ENCODE measurements at places on chromosomes 6 and 20. TPM values are rescaled to one million over a fixed set of nuclear protein-coding genes. Genes with fewer than 3 reads are reported as not detected.

Gene NPBWR2
- total RNA-seq = not detected

Gene TXLNB
- total RNA-seq = 0.21 TPM

Gene RSPO4
- not detected for total RNA-seq

Gene VIP
- total RNA-seq = 0.26 TPM

Gene TRIM40
- not detected for total RNA-seq

Gene ZFP57
- not detected for total RNA-seq

Gene HLA-G
- not detected for total RNA-seq

Gene TREML2
- not detected for total RNA-seq

Gene LY6G6C
- not detected for total RNA-seq

Gene ADGRG6
- 10.0 TPM for total RNA-seq

Data from pulmonary artery endothelial cell (primary cell).